Stimulated activated CD8-positive, alpha-beta memory T cell treated with anti-CD3 and anti-CD28 coated beads, Interleukin-4, amount 100 ng/mL, for 24 hours (primary cell): ENCODE measurements at places on chromosomes 2 and 18.

- no peak for DNase-seq
Observed at GRCh38 chr2:121039679-121040078, 245.3 kb downstream of the TFCP2L1 start.

DNA sequence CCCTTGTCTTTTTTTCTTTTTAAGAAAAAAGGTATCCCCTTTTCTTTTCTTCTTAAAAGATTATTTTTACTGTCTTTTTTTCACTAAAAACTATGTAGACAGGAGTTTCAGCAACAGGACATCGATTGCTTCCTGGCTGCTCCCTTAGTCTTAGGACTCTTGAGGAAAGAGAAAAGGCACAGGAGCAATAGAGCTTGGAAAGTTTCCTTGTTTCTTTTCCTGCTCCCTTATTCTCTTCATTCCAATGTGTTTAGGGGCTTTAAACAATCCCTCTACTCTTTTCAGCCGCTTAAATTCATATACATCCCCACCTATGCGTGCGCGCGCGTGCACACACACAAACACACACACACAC lies 225.9 kb upstream of the FBXO11 start:
- DNase-seq: no peak

GRCh38 chr2:72032481-72033041 lies 115.1 kb downstream of the CYP26B1 start:
- DNase-seq: no peak

- DNase-seq: no peak
Observed at GRCh38 chr18:42549596-42549995, 565.9 kb downstream of the RIT2 start.

GRCh38 chr18:5253910-5254309 lies 41.6 kb downstream of the ZBTB14 start:
- DNase-seq: no peak

DNA sequence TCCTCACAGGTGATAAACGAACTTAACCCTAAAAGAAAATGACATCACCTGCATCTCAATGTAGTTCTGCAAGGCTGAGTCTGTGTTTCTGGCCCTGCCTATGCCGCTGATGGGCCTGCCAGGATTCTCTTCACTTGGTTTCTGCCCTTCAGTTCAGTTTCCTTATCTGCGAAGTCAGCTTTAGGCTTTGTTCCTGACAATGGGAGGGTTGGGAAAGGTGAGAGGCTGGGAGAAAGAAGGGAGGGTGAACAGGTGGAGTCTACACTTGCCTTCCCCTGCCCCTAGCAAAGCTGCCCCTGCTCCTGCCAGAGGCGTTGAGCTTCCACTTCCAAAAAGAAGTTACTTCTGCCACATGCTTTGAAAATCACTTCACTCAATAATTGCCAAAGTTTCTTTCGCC lies 124.0 kb upstream of the APCDD1 start:
- DNase-seq: no peak

DNA sequence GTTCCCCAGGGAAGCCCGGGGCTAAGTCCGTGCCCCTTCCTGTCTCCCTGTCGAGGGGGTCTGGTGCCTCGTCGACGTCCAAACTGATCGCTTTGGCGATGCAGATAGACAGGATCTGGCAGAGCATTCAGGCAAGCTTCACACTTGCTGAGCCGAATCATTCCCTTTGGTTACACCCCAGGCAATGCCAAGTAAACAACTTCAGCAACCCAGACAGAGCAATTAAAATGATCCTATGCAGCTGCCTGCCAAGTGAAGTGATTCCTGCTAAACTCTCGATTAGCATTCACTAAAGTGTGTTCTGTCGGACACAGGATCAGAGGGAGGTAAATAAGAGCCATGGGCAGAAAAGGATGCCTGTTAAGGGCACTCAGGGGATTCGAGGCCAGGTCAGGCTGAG lies 108.2 kb upstream of the RAB12 start:
- no peak for DNase-seq

DNA sequence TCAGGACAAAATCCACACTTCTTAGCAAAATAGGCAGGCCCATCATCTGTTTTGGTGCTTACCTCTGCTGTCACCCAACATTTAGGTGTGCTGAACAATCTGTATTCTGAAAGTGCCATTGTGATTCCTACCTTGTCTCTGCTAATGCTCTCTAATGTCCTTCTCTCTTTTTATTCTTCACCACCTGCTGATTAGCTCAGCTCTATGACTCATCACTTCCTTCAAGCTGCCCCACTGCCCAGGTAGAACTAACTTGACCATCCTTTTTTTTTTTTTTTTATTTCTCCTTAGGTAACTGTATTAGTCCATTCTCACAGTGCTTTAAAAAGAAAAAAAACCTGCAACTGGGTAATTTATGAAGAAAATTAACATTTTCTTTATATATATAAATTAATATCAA lies 478.7 kb upstream of the POU3F3 start:
- DNase-seq: no peak

DNA sequence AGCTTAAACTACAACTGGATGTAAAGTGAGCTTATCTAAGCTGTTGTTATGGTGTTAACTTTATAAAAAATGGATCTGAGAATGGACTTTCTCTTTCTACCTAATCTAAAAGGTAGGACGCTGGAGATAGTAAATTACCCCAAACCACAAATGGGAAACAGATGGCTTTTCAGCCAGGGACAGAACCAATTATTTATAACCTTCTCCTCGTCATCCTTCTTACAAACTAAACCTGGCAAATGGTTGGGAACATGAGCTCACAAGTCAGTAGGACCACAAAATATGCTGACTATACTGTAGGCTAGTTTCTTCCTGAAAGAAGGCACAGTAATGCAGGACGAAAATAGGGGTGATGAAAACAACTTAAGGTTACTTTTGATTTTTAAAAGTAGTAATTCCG lies 32.7 kb upstream of the ZDBF2 start:
- no peak for DNase-seq

DNA sequence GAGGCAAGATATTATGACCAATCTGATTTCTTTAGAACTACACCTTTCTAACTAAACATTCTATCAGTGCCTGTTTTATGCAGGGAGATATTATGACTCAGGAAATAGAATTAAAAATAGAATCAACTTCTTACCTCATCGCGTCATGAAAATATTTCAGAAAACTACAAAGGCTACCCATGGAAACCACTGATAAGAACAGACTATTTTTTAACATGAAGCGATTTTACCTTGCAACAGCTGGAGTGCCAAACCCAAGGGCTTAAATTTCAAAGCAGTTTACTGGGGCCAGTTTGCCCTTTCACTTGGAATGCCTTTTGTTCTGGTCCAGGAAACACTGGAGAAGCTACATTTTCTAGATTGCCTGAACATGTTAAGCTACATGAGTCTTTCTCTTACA lies 304.8 kb upstream of the CCDC68 start:
- DNase-seq: no peak

- no peak for DNase-seq
Observed at GRCh38 chr2:96788442-96789244, 27.4 kb upstream of the CNNM3 start.

- no peak for DNase-seq
Observed at GRCh38 chr18:74389171-74389927, 67.8 kb downstream of the DIPK1C start.

DNA sequence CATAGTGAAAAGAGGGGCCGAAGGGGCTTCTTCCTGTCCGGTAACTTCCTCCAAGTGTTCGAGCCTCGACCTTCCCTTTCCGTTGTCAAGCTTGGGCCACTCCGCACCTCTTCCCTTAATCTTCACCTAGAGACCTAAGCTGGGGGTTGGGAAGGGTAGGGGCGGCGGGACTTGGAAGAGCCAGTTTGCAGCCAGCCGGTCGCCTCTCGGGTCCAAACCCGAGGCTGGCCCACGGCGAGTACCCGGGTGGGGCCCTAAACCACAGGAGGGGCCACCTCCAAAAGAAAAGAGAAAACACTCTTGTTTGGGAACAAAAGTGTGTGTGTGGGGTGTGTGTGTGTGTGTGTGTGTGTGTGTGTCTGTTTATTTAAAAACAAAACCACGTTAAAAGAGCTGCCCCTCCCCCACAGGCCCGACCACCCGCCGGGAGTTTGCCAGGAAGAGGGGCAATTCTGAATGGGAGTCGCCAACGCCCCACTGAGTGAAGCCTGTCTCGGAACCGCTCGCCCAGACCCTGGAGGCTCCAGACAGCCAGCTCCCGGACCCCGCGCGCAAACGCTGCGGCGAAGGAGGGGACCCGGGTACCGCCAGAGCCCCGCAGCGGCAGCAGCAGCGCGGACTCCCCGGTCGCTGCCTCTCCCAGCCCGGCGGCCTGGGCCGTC lies 488 bp upstream of the RHOB start:
- no peak for DNase-seq

- no peak for DNase-seq
Observed at GRCh38 chr2:110647777-110648176, 30.1 kb downstream of the BUB1 start.

GRCh38 chr18:59242906-59243305 lies 22.9 kb downstream of the GRP start:
- DNase-seq: no peak

- no peak for DNase-seq
Observed at GRCh38 chr2:167544602-167545001, 656.3 kb downstream of the XIRP2 start.

- no peak for DNase-seq
Observed at GRCh38 chr2:40654346-40654745, 202.5 kb upstream of the SLC8A1 start.
